ENCODE measurements at places on chromosomes 6 and 20.

GRCh38 chr6:117555262-117555849 is 47.0 kb downstream of the GOPC start:
- no peak for DNase-seq

DNA sequence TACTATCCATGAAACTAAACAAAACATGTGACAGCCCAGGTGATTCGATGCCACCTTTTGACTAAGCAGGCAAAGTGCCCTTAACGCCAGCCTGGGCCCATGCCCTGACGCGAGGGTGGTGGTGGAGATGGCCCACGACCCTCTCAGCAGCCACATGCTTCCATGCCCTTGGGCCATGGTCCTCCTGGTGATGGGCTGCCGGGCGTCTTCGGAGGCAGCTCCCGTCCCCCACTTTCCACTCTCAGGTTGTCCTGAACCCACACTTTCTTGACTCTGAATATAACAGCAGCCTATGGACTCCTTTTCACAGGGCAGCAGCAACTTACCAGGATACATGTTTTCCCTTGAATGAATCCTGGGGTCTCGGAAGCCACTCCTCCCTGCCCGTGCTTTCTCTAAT is 33.6 kb downstream of the TMEM242 start:
- DNase-seq = no peak

DNA sequence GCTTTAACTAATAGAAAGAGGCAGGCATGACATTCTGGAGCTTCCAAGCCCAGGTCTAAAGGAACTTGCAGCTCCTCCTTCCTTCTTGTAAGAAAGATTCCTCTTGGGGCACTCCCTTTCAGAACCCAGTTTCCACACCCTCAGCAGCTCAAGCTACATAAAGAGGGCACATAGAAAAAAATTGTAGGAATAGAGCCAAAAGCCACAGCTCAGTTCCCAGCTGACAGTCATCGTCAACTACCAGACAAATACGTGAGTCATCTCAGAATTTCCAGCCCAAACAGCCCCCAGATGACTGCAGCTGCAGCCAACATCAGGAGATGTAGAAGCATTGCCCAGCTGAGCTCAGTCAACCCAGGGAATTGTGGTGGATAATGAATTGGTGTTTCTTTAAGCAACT is 349.8 kb upstream of the ARID1B start:
- DNase-seq = peak; percentile 78

DNA sequence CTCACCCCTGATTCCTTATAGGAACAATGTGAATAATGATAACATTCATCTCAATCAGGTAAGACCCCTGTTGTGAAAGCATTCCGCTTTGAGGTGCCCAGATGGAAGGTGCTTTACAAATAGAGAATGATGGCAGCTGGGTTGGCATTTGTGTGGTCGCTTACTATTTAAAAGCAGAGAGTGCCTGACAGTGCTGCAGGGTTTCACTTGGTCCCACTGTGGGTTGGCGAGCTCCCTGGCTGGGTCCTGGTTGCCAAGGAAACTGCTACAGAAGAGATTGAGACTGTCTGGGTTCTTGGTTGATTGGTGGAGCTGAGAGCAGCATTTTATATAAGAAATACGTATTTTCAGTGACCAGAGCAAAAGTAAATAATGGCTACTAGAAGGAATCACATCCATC is 207.2 kb upstream of the KCNQ5 start:
- DNase-seq = no peak

DNA sequence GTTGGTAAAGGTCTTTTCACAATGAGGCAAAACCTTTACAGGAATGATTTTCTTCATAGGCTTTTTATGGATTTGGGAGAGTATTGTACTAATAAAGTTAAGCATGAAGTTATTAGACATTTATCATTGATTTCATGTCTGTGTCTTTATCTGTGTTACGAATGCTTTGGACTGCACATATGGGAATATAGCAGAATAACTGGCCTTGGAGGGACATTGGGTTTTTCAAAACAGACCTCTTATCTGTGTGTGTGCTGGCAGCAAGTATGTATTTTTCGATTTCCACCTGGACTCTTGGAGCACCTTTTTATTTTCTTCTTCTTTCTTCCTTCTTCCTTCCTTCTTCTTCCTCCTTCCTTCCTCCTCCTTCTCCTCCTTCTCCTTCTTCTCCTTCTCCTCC is 74.6 kb downstream of the CDKAL1 start:
- DNase-seq = no peak

- DNase-seq = no peak
Measured at GRCh38 chr6:109515781-109516409, 32.9 kb upstream of the ZBTB24 start.

DNA sequence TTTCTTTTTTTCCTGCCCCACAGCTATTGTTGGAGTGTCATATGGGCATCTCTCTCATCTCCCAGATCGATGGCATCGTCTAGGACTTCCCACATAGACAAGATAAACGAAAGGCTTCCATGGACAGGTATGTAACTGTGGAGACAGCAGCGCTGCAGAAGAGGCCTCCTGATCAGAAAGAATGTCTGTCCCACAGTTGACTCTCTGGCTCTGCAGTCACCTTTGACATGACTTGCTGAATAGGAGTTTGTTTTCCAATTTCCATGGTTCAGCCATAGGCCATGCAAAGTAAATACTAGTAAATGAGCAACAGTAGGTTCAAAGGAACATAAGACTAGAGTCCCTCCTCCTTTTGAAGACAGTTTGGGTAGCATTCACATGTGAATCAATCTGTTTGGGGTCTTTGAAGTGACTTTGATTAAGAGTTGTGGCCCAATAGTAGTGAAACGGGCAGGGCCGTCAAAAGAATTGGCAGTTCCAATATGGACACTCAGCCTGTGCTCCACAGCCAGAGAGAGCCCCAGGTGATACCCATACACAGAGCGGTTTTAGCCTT is 134.7 kb upstream of the IFNGR1 start:
- no peak for DNase-seq

GRCh38 chr6:13180538-13180937 is 147.8 kb downstream of the TBC1D7 start:
- no peak for DNase-seq

DNA sequence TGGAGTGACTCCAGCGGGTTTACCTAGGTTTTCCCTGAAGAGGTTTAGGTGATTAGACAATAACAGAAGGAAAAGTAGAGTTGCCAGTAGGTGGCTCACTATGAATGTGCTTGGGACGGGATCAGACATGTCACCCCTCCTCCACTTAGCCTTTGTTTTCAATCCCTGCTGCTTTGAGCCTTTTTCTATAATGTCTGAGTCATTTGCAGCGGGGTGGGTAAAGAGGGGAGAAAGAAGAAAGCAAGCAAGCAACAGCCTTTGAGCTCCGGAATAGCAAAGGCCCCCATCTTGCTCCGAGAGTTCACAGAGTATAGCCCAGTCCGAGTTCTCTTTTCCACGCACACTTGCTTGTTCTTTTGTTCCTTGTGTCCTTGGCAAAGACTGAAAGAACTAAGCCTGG is 129.1 kb downstream of the PACRG start:
- no peak for DNase-seq

DNA sequence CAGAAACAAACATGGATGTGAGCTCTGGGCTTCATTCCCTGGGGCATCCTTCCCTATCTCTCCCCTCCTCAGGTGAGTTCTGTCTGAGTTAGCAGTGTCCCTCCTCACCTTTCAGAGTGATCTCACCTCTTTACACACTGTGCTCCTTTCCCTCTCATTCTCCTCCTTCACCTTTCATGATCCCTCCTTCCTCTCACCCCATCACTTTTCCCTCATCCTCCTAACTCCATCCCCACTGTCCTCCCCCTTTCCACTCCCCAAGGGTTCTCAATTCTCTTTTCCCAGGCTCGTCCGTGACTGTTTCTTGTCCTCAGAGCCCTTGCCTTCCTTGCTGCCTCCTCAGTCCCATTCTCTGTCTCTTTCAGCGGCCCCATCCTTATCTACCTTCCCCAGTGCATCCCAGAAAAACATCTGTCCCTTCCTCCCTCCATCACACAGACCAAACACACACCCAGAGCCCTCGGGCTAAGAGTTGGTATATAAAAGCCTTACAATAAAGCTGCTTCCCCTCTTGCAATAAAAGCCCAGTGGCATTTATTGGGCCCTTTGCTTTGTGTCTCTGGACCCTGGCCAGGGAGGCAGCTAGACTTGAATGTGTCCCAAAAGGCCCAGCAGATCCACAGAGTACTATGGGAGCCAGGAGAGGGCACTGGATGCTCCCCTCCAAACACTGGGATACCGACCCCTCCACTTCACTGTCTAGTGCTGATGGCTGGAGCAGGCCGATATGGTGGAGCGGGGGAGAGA is 1.9 kb downstream of the RNF39 start:
- no peak for DNase-seq

GRCh38 chr6:44057931-44058616 is 69.2 kb downstream of the MRPL14 start:
- DNase-seq = no peak

DNA sequence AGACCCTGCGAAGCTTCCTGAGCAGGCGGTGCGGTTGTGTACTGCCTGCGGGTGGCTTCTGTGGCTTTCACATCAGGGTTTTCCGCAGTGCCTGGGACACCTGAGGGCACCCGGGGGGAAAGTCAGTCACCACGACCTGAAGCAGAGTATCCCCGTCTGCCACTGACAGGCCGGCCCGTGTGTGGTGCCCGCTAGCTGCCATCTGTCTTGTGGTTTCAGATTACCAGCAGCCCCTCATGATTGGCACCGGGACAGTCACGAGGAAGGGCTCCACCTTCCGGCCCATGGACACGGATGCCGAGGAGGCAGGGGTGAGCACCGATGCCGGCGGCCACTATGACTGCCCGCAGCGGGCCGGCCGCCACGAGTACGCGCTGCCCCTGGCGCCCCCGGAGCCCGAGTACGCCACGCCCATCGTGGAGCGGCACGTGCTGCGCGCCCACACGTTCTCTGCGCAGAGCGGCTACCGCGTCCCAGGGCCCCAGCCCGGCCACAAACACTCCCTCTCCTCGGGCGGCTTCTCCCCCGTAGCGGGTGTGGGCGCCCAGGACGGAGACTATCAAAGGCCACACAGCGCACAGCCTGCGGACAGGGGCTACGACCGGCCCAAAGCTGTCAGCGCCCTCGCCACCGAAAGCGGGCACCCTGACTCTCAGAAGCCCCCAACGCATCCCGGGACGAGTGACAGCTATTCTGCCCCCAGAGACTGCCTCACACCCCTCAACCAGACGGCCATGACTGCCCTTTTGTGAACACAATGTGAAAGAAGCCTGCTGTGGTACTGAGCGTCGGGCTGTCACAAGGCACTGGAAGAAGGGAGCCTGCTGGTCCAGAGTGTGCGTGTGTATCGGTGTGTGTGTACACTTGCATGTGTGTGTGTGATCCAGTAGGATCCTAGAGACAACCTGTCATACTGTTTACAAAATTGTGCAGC is 54.4 kb downstream of the GOPC start:
- peak; percentile 81 for DNase-seq

All from aorta (tissue), 5 donors.